ENCODE measurements at places on chromosomes 4 and X. TPM values are rescaled to one million over a fixed set of nuclear protein-coding genes. Genes with fewer than 3 reads are reported as not detected.

Gene RAB33B
- 14.4 TPM for total RNA-seq

Gene NAP1L2
- 2.2 TPM for total RNA-seq

Gene MAGEB1
- total RNA-seq: not detected

Gene MBNL3
- 9.7 TPM for total RNA-seq

Gene RAB40AL
- 1.1 TPM for total RNA-seq

Gene SLC7A11
- total RNA-seq: 8.2 TPM

Gene OPN1LW
- not detected for total RNA-seq

Gene IL21
- not detected for total RNA-seq

Gene ITIH6
- not detected for total RNA-seq
